Activated effector memory CD4-positive, alpha-beta T cell treated with Interleukin-2 at 50 U/mL for 16 hours (primary cell): ENCODE measurements at places on chromosomes 6 and 20.

GRCh38 chr6:79813143-79813850 lies 134.1 kb downstream of the ELOVL4 start:
- no peak for DNase-seq

- DNase-seq: no peak
Measured at GRCh38 chr6:107342144-107342543, 117.2 kb downstream of the PDSS2 start.

- peak; percentile 57 for DNase-seq
Measured at GRCh38 chr6:41602864-41603608, 35.2 kb upstream of the MDFI start.

GRCh38 chr20:32115211-32115767 lies 5.8 kb downstream of the TM9SF4 start:
- no peak for DNase-seq

- no peak for DNase-seq
Measured at GRCh38 chr6:20427856-20428255, 26.2 kb downstream of the E2F3 start.

GRCh38 chr6:56531839-56532595 lies 110.7 kb downstream of the DST start:
- DNase-seq: no peak

GRCh38 chr20:10002866-10003265 lies 31.9 kb upstream of the ANKEF1 start:
- no peak for DNase-seq

GRCh38 chr6:68368845-68369244 lies 266.2 kb upstream of the ADGRB3 start:
- no peak for DNase-seq

GRCh38 chr6:111002350-111002749 lies 20.5 kb downstream of the RPF2 start:
- DNase-seq: no peak

GRCh38 chr6:45712786-45713185 lies 302.9 kb downstream of the CLIC5 start:
- DNase-seq: no peak

DNA sequence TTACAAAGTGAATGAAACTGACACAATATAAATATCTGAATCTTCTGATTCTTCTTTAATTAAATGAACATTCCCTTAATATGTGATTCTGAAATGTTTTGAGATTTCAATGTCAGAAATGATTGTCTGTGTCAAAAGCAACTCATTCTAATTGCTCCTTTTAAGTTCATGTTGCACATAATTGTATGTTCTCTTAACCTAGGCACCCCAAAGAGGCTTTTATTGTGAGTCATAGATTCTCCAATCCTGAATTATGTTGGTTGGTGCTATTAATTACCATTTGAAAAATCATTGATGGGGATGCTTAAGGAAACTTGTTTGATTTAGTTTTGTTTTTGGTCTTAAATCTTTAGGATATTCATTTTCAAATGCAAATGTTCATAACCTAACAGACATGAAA lies 829.7 kb upstream of the CITED2 start:
- no peak for DNase-seq

- no peak for DNase-seq
Measured at GRCh38 chr20:33673410-33674293, 576 bp downstream of the NECAB3 start.

- no peak for DNase-seq
Measured at GRCh38 chr6:140571145-140571544, 1196.7 kb upstream of the CITED2 start.

GRCh38 chr6:148134592-148134991 lies 208.0 kb upstream of the SASH1 start:
- DNase-seq: no peak

DNA sequence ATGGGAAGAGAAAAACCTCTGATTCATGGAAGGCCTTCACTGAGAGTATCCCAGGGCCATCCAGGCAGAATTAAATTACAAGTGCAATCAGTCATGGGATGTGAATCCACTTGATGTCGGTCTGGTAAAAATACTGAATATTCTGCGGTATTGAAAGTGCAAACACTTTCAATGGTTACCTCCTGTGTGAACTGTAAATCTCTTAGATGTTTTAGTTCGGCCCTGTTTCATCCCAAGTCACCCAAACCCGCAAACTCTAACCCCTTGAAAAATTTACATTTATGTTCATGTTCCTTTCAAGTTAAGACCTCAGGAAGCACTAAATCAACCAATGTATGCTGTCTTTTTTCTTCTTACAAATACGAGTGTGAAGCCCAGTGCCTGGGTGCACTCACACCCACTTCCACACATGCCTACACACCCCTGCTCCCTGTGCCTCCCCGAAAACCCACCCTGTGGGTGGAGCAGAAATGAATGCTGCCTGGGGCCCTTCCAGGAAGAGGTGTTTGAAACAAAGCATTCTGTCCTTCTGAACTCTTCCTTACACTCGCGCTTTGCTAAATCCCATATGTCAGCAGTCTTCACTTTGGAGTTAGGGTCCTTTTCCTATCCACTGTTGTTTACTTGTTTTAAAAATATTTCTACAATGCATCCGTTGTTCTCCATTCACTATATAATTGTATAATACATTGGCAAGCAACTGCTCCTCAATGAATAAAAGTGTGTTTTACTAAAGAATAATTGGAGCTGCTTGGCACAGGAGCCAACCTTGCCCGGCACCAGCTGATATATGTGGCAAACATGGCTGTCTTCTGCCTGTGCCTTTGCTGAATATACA lies 62.7 kb downstream of the FYN start:
- no peak for DNase-seq

DNA sequence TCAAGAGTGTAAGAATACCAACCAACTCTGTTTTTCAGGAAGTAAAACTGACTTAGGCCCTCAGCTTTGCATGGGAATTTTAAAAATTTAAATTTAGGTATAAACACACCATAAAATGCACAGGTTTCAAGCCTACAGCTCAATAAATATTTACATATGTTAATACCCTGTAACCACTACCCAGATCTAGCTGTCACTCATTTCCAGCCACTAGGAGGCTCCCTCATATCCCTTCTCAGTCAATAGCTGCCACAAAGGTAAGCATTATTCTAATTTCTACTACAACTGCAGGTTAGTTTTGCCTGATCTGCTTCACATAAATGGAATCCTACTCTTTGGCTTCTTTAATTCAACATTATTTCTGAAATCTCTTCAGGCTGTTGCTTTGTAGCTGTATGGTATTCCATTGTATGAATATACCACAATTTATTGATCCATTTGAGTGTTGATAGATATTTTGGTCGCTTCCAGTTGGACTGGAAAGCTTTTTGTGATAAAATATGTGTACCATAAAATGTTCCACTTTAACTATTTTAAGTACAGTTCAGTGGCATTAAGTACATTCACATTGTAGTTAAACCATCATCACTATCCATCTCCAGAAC lies 32.5 kb upstream of the MEI4 start:
- DNase-seq: no peak

DNA sequence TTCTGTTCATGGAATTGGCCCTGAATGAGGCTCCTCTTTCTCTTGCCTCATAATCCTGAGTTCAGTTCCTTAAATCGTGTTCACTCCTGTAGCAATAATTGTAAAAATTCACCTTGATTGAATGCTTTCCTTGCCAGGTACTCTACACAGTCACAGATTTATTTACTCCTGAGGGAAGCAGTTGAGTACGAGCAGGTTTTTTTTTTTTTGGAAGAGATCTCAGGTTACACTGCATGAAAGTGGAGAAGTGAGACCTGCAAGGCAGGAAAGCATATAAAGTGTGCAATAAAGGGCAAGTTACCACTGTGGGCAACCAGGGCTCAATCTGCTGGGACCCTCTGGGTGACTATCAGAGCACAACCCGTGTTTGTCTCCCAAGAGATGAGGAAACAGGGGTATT lies 93.0 kb upstream of the DOK5 start:
- no peak for DNase-seq

- no peak for DNase-seq
Measured at GRCh38 chr20:14951105-14951504, 613.7 kb upstream of the FLRT3 start.

DNA sequence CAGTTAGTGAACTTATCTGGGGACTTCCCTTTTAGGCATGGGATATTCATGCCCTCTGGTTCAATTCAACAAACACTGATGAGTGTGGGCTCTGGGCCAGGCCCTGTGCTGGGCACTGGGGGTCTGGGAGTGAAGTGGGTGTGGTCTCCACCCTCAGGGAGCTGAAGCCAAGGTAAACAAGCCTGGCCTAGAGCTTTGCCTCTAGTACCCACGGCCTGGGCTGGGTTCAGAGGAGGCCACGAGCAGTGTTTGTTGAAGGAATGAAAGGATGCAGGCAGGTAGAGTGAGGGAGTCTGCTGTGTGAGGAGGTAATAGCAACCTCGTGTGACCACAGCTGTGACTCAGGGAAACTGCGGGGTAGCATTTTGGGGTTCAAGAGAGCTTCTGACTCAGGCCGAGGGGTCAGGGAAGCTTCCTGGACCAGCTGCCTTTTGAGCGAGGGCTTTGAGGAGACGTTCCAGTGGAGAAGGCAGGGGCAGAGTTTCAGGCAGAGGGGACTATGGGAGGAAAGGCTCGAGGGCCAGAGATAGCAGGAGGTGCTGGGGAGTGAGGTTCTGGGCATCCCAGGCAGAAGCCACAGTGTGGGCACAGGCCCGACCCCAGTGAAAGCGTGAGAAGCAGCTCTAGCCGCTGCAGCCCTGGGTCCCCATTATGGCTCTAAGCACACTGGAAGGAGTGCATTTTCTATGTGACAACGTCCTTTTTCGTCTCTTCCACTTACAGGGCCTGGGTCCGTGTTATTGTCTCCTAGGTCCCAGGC lies 5.6 kb downstream of the MYLK2 start:
- no peak for DNase-seq

DNA sequence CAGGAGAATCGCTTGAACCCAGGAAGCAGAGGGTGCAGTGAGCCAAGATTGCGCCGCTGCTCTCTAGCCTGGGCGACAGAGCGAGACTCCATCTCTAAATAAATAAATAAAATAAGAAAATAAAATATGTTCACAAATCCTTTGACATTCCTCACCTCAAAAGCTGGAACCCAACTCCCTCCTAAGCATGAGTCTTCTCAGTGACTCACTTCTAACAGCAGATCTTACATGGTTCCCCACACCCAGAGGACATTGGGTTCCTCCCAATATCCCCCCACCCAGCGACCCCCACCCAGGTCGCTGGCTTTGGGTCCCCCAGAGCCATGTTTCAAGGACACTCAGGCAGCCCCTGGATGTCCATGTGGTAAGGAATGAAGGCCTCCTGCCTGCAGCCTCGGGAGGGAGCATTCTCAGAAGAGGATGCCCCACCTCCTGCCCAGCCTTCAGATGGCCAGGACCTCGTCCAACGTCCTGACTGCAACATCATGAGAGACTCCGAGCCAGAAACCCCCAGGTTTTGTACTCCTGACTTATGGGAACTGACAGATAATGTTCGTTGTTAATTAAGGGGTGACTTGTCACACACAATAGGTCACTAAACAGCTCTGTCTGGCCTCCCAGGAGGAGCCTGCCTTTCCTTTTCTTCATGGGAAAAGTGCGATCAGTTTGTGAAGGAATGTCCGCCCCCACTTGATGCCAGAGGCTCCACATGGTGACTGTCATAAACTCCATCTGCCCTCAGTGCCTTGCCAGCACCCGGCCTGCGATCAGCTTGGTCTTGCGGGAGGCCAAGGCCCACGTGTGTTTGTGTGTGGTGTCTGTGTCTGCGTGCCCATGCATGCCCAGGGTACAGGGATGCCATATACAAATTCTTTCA lies 10.1 kb upstream of the GMEB2 start:
- DNase-seq: no peak

DNA sequence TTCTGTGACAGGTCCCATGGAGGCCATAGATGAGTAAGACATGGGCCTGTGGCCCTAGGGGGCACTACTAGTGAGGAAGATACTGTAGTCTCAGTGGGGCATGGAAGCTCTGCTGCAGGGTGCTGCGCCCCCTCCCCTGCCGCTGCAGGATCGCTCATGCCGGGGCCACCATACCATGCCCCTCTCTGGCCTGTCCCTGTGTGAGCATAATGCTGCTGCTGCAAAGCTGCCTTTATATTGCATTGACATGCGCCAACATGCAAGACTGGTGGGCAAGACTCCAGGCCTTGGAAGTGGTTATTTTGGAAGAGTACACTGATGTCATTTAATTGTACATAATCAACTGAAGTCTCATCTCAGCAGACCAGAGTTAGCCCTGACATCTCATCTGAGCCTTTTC lies 60.0 kb downstream of the TOX2 start:
- DNase-seq: no peak

DNA sequence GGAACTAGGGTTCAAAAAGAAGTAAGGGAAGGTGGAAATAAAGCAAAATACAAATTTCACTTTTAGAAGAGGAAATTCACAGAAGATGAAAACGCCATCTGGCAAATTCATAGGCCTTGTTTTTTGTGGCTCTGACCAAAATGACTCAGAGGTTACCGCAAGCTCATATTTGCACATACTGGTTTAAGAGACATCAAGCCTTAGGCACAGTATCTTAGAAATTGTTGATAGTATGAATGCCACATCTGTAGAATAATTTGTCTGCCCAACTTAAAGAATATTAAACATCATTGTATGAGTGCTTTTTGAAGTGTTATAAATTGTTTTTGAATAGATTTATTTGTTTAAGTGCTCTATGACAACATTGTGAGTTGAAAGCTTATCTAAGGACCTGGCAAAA lies 10.6 kb downstream of the TAAR1 start:
- DNase-seq: no peak

DNA sequence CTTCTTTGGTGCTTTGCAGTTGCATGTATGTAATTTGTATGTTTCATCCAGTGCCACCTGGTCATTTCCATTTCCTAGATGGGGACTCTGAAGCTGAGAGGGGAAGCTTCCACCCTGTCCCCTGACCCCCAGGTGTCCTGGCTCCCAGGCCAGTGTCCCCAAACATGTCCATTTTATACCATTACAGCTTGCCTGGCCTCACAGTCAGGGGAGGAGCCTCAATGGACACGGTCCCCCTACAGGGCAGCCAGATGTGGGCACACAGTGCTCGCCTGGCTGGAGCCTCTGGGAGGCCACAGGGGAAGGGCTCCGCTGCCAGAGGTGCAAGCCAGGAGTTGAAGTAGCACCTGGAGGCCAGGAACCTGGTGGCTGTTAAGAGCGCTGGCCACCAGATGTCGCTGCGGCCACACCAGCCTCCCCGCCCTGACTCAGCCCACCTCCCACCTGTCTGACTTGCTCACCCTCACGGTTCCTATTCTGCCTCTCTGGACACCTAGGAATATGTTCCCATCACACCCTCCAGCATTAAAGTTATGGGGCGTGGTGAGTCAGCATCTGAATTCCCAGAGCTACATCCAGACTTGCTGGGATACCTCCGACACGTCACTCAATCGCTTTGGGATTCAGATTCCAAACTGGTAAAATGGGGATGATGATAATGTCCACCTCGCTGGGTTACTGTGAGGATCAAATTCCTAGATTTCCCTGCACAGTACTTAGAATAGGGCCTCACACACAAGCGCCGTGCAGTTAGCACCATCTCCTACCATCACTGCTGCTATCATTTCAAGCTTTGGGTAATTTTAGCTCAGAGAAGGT lies 107.4 kb downstream of the SULF2 start:
- DNase-seq: peak; percentile 40

DNA sequence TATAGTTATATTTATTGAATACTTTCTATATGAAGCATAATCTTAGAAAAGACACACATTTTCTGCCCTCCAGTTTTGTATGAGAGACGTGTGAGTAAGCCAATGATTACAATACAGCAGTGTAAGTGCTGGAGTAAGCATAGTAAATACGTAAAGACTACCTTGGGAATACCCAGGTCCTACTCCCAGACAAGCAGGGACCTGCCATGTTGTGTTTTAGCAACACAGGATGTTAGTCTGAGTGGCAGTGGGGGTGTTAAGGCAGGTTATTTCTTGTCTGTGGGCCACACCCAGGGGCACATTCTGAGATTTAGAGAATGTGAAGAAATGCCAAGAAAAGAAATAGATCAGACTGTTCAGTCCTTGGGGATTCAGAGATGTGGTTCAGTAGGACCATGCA lies 34.3 kb upstream of the RNF144B start:
- no peak for DNase-seq
